ENCODE measurements at places on chromosomes 3 and 15. TPM values are rescaled to one million over a fixed set of nuclear protein-coding genes. Genes with fewer than 3 reads are reported as not detected.

- no peak for DNase-seq
Measured at GRCh38 chr3:126924458-126924857, 58.5 kb upstream of the PLXNA1 start.

DNA sequence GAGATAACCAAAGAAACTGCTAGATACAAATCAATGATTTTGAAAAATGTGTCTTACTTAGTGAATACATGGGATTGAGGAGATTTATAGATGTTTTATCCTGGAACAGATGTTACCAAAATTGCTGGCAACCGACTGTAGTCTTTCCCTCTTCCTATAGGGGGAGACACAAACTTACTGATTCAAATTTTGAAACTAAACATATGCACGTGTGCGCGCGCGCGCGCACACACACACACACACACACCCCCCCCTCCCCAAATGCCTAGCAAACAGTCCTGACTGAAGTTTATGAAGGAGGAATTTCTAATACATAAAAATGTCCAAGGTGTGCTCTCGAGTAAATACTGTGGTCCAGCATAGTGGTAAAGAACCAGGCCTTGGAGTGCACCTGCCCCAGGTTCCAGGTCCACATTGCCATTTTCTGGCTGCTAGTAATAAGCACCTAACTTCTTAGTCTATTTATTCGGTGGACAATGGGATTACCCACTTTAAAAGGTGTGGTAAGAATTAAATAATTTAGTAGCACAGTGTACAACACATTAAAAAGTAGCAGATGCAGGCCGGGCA is 18.5 kb upstream of the C3orf62 start:
- peak; percentile 65 for DNase-seq

The CFAP92 gene
- total RNA-seq: not detected

The CISH gene
- 1.6 TPM for total RNA-seq

The ADAMTS17 gene
- 6.9 TPM for total RNA-seq

- DNase-seq: no peak
Measured at GRCh38 chr3:163538387-163538786, 1539.9 kb downstream of the SI start.

- peak; percentile 83 for DNase-seq
Measured at GRCh38 chr15:28896951-28897350, 11.2 kb downstream of the APBA2 start.

The OR5K1 gene
- not detected for total RNA-seq

- DNase-seq: no peak
Measured at GRCh38 chr15:51390966-51391422, 49.5 kb downstream of the GLDN start.

The ADPRH gene
- total RNA-seq: 4.7 TPM

The PARL gene
- total RNA-seq: 66.3 TPM

The CCDC191 gene
- total RNA-seq: 1.3 TPM

Measured in PC-3 (cell line).